GM23338 (cell line): ENCODE measurements at places on chromosomes 4 and X. TPM values are rescaled to one million over a fixed set of nuclear protein-coding genes. Genes with fewer than 3 reads are reported as not detected.

ELOVL6 gene
- total RNA-seq, result 84.6 and 89.5 TPM in 2 replicates

HTR2C gene
- 2.4 and 2.7 TPM in 2 replicates for total RNA-seq

GRCh38 chr4:12723849-12724447, 760.2 kb downstream of the RAB28 start:
- no peak overlapping the region for H3K4me3 ChIP-seq
- peaks cover 4% of the 10 kb centered on the region; the same call in 1 of the 2 replicates for H3K4me1 ChIP-seq
- H3K36me3 ChIP-seq, result no peaks in the 10 kb centered on the region
- peak; percentile 67 for DNase-seq

- peaks cover 6% of the 10 kb centered on the region; the same call in 1 of the 2 replicates for H3K36me3 ChIP-seq
- H3K27ac ChIP-seq, result no peak overlapping the region
- peaks cover 15% of the 10 kb centered on the region; the same call in 1 of the 2 replicates for H3K4me1 ChIP-seq
- no peak for DNase-seq
- no peak overlapping the region for H3K4me3 ChIP-seq
- no peaks in the 10 kb centered on the region for H3K27me3 ChIP-seq
These were observed 64.5 kb downstream of the STOX2 start for GRCh38 chr4:183969596-183969995.

- DNase-seq, result no peak
- no peaks in the 10 kb centered on the region for H3K27me3 ChIP-seq
- no peak overlapping the region for H3K4me3 ChIP-seq
- no peak overlapping the region for H3K27ac ChIP-seq
- no peaks in the 10 kb centered on the region for H3K36me3 ChIP-seq
These were observed 14.0 kb upstream of the SHROOM4 start for GRCh38 chrX:50827996-50828395.

GRCh38 chrX:3545901-3546300, 167.5 kb downstream of the PRKX start:
- H3K27me3 ChIP-seq, result no peaks in the 10 kb centered on the region
- no peak for DNase-seq
- no peaks in the 10 kb centered on the region for H3K4me1 ChIP-seq
- H3K27ac ChIP-seq, result no peak overlapping the region

DNA sequence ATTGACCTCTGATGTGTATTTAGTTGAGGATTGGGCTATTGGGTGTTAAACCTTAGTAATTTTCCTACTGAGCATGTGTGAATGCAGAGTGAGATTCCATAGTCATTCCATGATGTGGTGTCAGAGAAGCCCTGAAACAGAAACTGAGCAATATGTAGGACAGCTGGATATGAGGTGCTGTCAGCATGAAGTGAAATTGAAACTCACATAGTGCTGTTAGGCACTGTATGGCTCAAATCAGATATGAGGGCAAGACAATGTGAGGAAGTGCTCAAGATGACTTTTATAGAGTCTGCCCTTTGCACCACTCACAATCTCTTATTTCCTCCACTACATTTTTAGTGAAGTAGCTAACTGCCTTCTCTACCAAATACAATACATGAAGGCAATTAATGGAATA, 188.3 kb downstream of the SH3BGRL start:
- no peak overlapping the region for H3K27ac ChIP-seq
- H3K27me3 ChIP-seq, result no peaks in the 10 kb centered on the region
- H3K4me3 ChIP-seq, result no peak overlapping the region
- DNase-seq, result no peak
- H3K36me3 ChIP-seq, result no peaks in the 10 kb centered on the region
- H3K4me1 ChIP-seq, result no peaks in the 10 kb centered on the region
